ENCODE measurements at places on chromosomes 1 and 21. TPM values are rescaled to one million over a fixed set of nuclear protein-coding genes. Genes with fewer than 3 reads are reported as not detected.

Gene KDM1A
- 99.4 TPM for total RNA-seq

Gene INPP5B
- total RNA-seq: 29.4 TPM

Gene OR10T2
- not detected for total RNA-seq

Gene DVL1
- total RNA-seq: 36.1 TPM

Gene PTPRC
- total RNA-seq: not detected

Measured in bladder microvascular endothelial cell (primary cell).